Activated naive CD4-positive, alpha-beta T cell treated with anti-CD3 and anti-CD28 coated beads for 36 hours (primary cell): ENCODE measurements at places on chromosomes 11 and 22. TPM values are rescaled to one million over a fixed set of nuclear protein-coding genes. Genes with fewer than 3 reads are reported as not detected.
A peak's percentile ranks its signal among the peaks of the same experiment; 100 is the strongest.

Gene GLYAT
- total RNA-seq: not detected

Gene OR52W1
- not detected for total RNA-seq

Gene GCAT
- 27.2 TPM for total RNA-seq

Gene CD248
- 0.26 TPM for total RNA-seq

Gene KCNC1
- total RNA-seq: not detected

Gene TMPRSS6
- total RNA-seq: 10.7 TPM

Gene CYB5R2
- total RNA-seq: 8.2 TPM

Gene CENPM
- 95.4 TPM for total RNA-seq

Gene LDLRAD3
- 0.22 TPM for total RNA-seq

Gene CASP12
- total RNA-seq: not detected

Gene KRTAP5-7
- not detected for total RNA-seq

GRCh38 chr11:81203876-81204275 lies 1529.8 kb downstream of the FAM181B start:
- H3K27ac ChIP-seq: no peak overlapping the region
- no peak for DNase-seq
- no peaks in the 10 kb centered on the region for H3K36me3 ChIP-seq
- H3K4me3 ChIP-seq: no peak overlapping the region

DNA sequence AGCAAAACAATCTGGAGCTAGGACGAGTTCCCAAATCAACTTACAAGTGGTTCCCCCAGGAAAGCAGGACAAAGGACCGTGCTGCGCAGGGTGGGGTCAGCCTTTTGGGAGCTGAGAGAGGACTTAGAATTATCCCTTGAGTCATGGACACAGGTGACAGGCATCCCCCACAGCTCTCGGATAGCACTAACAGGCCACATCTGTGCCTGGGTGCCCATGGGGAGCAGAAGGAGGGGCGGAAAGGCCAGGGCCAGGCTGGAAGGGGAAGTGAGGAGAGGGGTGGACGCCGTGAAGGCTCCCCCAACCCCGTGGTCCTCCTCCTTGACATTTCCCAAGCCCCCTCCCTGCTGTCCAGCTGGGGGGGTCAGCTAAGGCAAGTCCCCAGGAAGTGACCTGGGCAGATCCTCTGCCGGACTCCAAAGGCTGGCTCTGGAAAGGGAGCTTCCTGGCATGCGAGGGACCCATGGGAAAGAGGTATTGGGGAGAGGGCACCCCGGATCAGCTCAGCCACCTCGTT lies 31.6 kb upstream of the A4GALT start:
- H3K27me3 ChIP-seq: no peaks in the 10 kb centered on the region
- no peak for DNase-seq
- H3K4me1 ChIP-seq: no peaks in the 10 kb centered on the region
- no peaks in the 10 kb centered on the region for H3K36me3 ChIP-seq

- H3K4me1 ChIP-seq: peaks cover 20% of the 10 kb centered on the region
- DNase-seq: peak; percentile 61
- no peaks in the 10 kb centered on the region for H3K27me3 ChIP-seq
- H3K36me3 ChIP-seq: no peaks in the 10 kb centered on the region
- H3K4me3 ChIP-seq: no peak overlapping the region
Measured at GRCh38 chr22:29701155-29701999, 18.4 kb upstream of the CABP7 start.

DNA sequence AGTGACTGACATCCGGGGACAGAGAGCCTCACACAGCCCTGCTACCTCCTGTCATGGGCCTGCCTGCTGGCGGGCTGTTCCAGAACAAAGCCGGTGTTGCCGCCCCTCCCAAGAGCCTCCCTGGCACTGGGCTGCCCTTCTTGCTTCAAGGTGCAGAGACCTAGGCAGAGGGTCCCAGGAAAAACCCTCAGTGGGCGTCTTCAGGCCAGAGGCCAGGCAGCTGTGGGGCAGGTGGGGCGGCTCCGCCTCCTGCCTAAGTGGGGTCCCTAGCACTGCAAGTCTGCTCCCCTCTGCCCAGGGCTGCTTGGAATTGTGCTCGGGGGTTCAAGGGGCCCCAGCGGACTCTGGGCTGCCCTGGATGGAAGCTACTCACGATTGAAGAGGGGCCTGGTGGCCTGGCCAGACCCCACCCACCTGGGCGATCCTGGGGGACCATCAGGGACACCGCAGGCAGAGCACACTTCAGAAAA lies 20.4 kb upstream of the GNB1L start:
- no peak overlapping the region for H3K27ac ChIP-seq
- peak; percentile 1 for DNase-seq
- no peak overlapping the region for H3K4me3 ChIP-seq
- no peaks in the 10 kb centered on the region for H3K36me3 ChIP-seq
- H3K4me1 ChIP-seq: peaks cover 11% of the 10 kb centered on the region

DNA sequence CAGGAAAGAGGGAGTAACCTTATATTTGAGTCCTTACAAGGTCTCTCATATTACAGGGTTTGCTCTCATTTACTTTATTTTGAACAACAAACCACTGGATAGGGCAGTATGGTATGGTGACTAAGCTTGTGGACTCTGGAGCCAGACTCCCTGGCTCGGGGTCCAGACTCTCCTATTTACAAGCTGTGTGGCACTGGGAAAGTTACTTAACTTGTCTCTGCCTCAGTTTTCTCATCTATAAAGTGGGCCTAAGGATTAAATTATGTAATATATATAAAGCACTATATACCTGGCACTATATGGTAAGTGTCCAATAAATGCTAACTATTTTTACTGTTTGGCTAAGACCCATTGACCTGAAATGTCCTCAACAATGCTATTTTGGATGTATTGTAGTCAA lies 1.7 kb upstream of the DCHS1 start:
- H3K27ac ChIP-seq: no peak overlapping the region
- no peak for DNase-seq
- no peaks in the 10 kb centered on the region for H3K27me3 ChIP-seq

DNA sequence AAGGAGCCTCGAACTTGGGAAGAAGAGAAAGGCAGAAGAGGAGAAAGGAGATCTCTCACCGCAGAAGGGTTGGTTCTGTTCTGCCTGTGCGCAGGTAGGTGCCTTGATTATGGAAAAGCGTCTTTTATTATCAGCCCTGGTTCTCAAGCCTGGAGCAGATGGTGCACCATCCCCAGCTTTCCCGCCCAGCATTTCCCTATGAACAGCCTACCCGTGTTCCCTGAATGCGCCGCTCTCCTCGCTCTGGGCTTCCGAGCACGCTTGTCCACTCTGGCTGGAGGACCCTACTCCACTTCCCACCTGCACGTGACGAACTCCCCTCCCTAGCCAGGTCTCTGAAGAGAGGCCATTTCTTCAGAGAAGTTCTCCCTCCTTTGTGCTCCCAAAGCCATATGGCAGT lies 15.2 kb downstream of the IGSF9B start:
- peaks cover 27% of the 10 kb centered on the region for H3K36me3 ChIP-seq
- peaks cover 27% of the 10 kb centered on the region for H3K4me1 ChIP-seq
- no peak overlapping the region for H3K27ac ChIP-seq
- no peak for DNase-seq

DNA sequence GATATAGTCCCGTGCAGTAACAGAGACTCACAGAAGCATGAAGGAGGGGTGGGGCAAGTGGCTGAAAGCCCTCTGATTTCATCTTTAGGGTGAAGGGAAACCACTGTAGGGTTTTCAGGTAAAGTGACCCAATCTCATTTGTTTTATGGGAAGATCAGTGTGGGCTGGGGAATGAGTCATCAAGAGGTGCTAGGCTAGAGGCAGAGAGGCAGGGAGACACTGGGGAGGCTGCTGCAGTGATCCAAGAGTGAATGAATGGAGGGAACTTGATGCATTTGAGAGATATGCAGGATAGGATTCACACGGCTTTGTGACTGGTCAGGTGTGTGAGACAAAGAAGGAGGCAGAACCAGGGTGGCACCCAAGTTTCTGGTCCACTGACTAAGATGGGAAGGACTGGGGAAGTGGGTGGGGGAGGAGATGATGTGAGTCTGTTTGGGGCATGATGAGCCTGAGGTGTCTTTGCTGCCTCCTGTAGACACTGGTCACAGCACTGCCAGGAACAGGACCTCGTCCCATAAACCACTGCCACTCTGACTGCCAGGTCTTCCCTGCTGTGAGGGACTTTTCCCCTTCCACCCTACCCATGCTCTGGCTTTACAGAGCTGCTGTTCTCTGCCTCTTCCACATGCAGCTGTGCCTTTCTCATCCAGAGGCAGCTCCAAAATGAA lies 239.0 kb downstream of the TENM4 start:
- H3K27ac ChIP-seq: no peak overlapping the region
- H3K4me3 ChIP-seq: no peak overlapping the region
- DNase-seq: no peak
- no peaks in the 10 kb centered on the region for H3K36me3 ChIP-seq
- no peaks in the 10 kb centered on the region for H3K4me1 ChIP-seq
- H3K27me3 ChIP-seq: peaks cover 2% of the 10 kb centered on the region

DNA sequence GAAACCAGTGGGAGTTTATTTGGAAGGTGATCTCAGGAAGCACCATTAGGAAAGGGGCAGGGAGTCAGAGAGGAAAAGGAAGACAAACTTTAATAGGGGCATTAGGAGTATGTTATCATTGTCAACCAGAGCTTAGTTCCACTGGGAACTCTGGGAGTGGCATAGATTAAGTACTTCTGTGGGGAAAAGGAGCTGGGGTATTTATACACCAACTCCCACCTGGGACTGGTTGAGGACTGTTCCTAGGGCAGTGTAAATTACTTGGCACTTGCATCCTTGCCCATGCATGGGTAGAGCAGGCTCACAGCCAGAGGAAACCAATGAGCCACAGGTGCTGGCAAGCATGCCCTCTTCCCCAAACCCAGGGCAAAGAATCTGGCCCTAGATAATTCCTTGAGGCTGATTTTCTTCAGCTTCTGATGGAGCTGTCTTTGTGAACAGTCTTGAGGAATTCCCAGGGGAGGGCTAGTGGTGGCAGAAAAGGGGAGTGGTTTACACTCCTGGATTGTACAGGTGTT lies 541.2 kb downstream of the MIAT start:
- no peak for DNase-seq
- H3K27ac ChIP-seq: no peak overlapping the region
- no peaks in the 10 kb centered on the region for H3K36me3 ChIP-seq
- peaks cover 18% of the 10 kb centered on the region for H3K27me3 ChIP-seq

DNA sequence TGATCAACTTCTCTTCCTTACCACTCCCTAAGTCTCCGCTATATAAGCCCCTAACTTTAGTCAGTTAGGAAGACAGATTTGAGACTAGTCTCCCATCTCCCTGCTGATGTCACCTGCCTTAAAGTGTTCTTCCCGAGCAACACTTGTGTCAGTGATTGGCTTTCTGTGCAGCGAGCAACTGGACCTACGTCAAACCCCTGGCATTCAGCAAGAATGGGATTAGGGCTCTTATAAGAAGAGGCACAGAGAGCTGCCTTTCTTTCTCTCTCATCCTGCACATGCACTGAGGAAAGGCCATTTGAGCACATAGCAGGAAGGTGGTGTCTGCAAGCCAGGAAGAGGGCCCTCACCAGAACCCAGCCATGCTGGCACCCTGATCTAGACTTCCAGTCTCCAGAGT lies 116.6 kb upstream of the THY1 start:
- H3K4me1 ChIP-seq: no peaks in the 10 kb centered on the region
- no peaks in the 10 kb centered on the region for H3K36me3 ChIP-seq
- no peak for DNase-seq
- H3K4me3 ChIP-seq: no peak overlapping the region
- no peak overlapping the region for H3K27ac ChIP-seq

GRCh38 chr22:50293441-50294318 lies 13.8 kb downstream of the PLXNB2 start:
- peaks cover 6% of the 10 kb centered on the region for H3K4me1 ChIP-seq
- no peak overlapping the region for H3K4me3 ChIP-seq
- no peak overlapping the region for H3K27ac ChIP-seq
- DNase-seq: no peak

DNA sequence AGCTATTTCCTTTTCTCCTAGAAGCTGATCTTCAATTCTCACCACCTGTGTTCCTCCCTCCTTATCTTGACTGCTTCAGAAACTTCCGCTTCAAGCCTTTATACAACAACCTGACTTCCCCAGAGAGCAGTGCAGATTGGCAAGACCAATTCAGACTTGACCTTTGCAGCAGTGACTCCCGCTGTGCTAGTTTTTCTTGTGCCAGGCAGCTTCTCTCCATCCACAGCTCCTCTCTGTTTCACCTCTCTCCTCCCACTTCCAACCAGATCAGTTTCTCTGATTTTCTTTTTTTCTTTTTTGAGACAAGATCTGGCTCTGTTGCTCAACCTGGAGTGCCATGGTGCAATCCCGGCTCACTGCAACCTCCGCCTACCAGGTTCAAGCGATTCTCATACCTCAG lies 74.3 kb downstream of the GRAMD1B start:
- H3K27me3 ChIP-seq: no peaks in the 10 kb centered on the region
- H3K4me1 ChIP-seq: peaks cover 8% of the 10 kb centered on the region
- no peak for DNase-seq
- H3K27ac ChIP-seq: peak overlapping the region; percentile 47
- H3K36me3 ChIP-seq: no peaks in the 10 kb centered on the region
- no peak overlapping the region for H3K4me3 ChIP-seq

DNA sequence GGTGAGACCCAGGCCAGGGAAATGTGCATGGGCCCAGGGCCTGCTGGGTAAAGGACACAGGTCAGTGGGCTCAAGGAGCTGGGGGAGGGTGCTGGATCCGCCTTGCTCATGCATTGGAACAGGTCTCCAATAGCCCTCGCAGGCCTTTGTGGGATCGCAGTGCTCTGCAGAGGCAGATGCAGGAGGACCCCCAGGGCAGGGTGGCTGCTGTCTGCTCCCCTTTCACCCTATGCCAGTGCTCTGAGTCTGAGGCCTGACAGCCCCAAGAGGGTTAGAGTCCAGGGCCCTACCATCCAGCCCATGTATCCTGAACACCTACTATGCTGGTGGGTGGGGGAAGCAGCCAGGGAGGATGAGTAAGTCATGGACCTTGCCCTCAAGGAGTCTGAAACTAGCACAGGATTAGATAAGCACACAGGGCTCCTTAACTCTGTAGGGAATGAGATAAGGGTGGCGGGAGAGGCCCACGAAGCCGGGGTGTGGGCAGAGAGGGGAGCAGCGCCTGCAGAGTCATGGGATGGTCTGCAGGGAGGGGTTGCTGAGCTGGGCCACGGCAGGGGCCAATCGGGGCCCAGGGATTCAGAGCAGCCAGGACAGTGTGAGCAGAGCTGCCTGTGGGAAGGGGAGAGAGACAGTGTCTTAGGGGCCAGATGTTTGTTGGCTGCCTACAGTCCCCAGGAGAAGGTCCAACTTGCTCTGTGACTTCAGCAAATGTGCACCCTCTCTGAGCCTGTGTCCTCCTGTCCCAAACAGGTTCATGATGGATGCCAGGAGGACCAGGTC lies 10.5 kb upstream of the EHD1 start:
- no peak overlapping the region for H3K4me3 ChIP-seq
- H3K4me1 ChIP-seq: peaks cover 31% of the 10 kb centered on the region
- no peak for DNase-seq
- H3K36me3 ChIP-seq: no peaks in the 10 kb centered on the region
